Activated CD8-positive, alpha-beta memory T cell treated with anti-CD3 and anti-CD28 coated beads for 1 hour (primary cell): ENCODE measurements at places on chromosomes 2 and 18.

- DNase-seq = no peak
These were observed 59.8 kb downstream of the GYPC start for GRCh38 chr2:126715576-126716406.

DNA sequence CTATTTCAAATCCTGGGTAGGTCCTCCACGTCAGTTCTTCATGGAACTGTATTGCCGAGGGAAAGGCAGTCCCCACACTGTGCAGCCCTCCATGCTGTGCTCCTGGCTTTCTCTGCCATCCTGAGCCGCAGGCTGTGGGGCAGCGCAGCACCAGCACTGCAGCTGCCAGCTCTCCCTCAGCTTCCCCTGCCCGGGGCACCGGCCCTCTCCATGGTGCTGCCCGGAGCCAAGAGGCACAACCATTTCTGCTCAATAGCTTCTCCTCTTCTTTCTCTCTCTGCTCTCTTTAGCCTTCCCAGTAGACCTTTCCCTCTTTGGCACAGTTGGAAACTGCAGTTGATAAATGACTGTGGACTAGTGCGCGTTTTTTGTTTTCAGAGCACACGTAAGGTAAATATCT is 12.1 kb downstream of the ANKRD23 start:
- no peak for DNase-seq

GRCh38 chr18:43485545-43485963 is 208.3 kb upstream of the SYT4 start:
- DNase-seq = no peak

- no peak for DNase-seq
These were observed 18.3 kb upstream of the MAP4K4 start for GRCh38 chr2:101679037-101679726.

GRCh38 chr2:14492920-14493503 is 139.5 kb upstream of the LRATD1 start:
- DNase-seq = no peak

GRCh38 chr2:171529914-171530313 is 7.6 kb downstream of the CYBRD1 start:
- DNase-seq = no peak

- DNase-seq = no peak
These were observed 186.4 kb upstream of the SLC39A10 start for GRCh38 chr2:195470622-195471021.

DNA sequence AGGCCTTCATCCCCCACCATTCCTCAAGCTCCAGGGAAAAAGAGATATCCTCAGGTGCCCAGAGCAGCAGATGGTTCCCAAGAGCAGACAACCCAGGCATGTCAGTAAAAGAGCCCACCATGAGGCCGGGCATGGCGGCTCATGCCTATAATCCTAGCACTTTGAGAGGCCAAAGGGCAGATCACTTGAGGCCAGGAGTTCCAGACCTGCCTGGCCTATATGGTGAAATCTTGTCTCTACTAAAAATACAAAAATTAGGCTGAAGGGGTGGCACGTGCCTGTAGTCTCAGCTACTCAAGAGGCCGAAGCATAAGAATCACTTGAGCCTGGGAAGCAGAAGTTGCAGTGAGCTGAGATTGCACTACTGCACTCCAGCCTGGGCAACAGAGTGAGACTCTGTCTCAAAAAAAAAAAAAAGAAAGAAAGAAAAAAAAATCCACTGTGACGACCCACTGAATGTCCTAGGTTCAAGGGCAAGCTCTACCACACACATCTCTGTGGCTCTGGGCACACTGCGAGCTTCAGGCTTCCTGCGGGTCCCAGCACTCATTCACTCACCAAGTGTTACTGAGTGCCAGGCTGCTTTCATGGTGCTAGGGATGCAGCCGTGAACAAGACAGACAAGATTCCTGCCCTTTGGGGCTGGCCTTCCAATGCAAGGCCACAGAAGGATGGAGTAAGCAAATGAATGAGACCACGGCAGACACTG is 6.5 kb upstream of the DUSP2 start:
- no peak for DNase-seq

DNA sequence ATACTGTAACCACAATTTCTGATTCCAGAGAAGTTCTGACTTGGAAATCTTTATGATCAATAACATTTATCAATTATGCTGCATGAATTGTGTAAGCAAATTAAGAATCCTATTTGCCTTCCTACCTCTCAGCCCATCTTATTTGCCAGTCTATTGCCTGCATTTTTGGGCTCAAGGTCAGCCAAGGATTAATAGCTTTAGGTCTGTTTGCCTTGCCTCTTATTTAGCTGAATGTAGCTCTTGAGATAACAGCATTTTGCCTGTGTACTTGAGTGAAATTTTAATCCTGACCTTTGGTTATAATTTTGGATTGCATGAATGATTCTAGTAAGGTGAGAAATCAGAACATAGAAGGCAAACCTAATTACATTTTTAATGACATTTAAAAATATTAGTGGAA is 51.2 kb downstream of the MYO3B start:
- DNase-seq = no peak

DNA sequence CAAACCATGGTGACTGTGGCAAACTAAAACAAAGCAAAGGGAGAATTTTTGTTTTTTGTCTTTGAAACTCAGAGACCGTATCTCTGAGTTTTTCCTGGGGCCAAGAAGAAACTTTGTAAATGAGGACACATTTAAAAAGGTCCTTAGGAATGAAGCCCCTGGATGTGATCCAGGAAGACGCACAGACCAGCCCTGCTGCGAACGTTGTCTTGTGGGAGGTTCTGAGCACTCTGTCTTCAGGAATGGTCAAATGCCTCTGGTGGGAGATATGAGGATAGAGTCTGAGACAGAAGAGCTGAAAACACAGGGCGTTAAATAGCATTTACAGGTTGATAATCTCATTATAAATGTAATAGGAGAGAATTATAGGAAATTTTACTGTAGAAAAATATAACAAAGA is 893.5 kb upstream of the KLHL29 start:
- DNase-seq = no peak

- DNase-seq = no peak
These were observed 4.2 kb upstream of the PROC start for GRCh38 chr2:127413782-127414637.

DNA sequence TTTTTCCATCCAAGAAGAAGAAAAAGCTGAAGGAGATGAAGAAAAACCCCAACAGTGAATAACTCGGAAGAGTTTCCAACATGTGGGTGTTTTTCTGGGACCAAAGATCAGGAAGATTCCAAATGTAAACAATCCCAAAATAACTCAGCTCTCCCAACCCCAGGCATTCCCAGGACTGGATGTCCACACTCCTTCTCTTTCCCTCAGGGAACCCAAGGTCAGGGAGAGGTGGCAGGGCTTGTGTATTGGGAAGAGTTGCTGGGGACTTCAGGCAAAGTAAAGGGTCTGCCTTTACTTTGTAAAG is 268.0 kb downstream of the DYSF start:
- DNase-seq = no peak

DNA sequence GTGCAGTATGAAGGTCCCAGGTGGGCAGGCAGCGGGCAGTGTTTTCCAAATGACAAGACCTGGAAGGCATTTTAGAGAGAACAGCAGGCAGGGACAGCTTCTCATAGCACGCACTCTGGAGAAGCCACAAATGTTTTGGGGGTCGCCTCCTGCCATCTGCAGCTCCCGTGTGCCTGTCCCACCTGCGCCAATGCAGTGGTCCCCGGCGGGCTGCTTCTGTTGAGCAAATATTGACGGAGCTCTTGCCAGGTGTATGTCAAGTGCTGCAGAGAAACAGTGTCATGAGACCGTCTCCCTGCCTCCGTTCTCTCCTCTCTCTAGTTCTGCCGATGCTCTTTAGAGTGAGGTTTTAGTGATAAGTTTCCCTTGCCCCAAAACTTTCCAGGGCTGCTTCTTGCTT is 174.8 kb downstream of the LDLRAD4 start:
- no peak for DNase-seq

DNA sequence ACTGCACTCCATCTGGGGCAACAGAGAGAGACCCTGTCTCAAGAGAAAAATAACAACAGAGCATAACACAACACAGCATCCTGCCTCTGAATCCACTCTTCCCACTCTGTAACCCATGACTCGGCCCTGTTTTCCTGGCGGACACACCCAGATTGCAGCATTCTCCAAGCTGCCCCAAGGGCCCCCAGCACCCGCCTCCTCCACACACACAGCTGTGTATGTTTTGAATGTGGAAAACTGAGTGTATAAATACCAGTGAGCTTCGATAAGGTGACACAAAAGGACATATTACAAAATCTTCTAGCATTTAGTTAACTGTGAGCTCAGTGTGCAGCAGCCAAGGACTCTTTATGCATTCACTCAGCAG is 13.0 kb downstream of the IMPA2 start:
- no peak for DNase-seq

GRCh38 chr2:152611458-152612231 is 105.6 kb downstream of the PRPF40A start:
- no peak for DNase-seq

DNA sequence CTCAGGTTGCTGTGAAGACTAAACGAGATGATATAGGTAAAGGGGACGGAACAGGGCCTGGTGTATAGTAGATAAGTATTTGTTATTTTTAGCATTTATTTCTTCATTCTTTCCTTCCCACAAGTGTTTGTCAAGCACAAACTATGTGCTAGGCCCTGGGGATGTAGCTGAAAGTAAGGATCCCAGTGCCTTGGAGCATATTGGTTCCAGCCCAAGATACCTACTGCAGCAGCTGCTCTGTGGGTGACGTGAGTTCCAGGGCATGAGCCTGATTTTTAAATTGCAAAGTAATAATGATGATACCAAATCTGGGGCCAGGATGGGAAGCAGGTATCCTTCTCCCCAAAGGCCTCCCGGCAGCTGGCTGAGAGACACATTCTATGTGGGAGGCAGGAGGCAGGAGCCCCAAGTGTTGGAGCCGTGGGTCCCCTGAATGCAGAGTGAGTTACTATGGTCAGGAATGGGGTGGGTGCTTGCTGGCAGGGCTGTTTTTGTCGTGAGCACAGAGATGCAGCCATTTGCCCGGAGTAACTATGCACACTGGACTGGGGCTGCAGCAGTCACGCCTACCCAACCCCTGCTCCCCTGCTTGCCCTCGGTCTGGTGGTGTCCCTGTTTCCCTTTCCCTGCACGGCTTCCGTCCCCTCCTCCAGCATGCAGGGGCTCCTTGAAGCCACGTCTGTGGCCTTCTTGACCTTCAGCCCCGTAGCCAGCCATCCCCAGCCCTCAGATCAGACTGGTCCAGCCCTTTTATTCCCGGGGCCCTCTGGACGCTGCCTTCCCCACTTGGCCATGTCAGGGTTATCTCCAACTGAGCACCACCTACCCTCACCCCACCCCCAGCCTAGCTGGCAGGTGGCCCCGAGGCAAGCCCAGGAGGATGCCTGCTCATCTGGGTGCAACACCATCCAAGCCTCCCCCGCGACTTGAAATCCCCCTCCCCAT is 52.4 kb downstream of the INHBB start:
- DNase-seq = no peak

DNA sequence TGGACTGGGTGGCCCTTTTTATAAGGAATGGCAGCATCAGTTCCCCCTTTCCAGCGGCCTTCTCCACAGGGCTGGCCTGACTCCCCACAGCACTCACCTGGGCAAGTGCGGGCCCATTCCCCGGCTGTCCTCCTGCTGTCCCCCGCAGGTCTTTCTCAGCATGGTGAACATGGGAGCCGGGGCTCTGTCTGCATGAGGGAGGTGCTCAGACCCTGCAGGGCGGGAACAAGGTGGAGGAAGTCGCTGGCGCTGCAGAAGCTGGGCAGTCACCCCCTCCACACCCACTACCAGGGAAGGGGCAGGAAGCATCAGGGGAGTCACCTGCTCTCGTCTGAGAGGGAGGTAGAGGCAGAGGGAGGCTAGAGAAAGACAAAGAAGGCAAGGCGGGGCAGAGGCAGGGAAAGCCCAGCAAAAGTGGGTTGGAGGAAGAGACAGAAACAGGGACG is 12.2 kb downstream of the HES6 start:
- DNase-seq = no peak

DNA sequence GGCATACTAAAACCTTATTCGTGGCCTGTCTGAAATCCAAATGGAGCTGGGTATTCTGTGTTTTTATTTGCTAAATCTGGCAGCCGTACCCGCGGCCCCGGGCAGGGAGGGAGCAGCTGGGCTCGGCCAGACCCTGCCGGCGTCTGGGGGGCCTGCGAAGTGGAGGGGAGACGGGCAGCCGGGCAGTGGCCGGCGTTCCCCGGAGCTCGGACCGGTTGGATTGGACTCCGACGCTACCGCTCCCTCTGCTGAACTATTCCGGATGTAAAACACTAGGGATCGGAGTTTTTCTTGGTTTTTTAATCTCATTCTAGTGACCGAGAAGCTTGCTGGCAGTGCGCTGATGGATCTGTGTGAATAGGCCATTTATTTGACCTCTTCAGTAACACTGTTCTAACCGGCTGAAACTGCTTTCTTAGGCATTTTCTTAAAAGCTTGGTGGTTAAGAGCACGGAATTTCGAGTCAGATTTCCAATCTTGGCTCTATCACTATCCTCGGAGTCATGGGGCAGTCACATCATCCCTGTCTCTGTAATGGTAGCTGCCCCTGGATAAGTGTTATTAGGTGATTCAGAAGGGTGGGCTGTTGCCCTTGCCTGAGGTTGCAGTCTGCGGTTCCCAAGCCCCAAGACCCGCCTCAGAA is 694 bp downstream of the UNC50 start:
- no peak for DNase-seq

DNA sequence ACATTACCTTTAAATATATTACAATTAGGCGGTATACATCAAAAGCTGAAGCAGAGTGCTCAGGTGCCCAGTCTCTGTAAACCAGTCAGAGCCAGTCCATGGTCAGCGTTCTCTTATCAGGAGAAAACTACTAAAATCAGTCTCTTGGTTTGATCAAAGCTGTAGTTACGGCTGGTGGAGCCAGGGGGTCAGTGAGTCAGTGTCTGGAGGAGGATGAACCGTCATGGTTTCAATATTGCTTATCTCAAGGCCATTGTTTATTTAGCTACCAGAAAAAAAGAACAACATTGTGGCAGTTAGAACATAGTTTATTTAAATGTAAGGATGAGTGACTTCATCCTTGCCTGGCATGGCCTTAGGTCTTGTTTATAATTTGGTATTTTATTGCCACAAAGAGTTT is 71.3 kb upstream of the NYAP2 start:
- no peak for DNase-seq

DNA sequence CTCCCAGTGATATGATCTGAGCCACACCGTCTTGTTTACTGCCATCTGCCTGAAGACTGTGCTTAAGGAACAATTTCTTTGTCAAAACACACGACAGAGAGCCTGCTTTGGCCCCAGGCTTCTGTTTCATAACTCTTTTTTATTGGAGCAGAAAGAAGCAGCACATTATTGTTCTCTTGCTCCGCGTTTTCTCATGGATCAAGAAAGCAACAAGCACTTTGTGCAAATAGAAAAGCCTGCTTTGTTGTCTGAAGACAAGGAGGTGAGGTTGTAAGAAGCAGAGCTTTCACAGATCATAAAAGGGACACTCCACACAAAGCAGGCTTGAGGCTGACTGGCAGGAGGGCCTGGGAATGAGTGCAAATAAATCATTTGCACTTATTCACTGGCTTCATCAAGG is 118.3 kb upstream of the FAM136A start:
- no peak for DNase-seq
